Vein endothelial cell (primary cell): ENCODE measurements at places on chromosomes 11 and 22. TPM values are rescaled to one million over a fixed set of nuclear protein-coding genes. Genes with fewer than 3 reads are reported as not detected.

The SCUBE2 gene
- 0.38 and 0.65 TPM in 2 replicates for total RNA-seq

The KRTAP5-2 gene
- total RNA-seq, result not detected in 2 replicates

The VWCE gene
- total RNA-seq, result 4.6 and 9.8 TPM in 2 replicates

The IL18 gene
- 0.19 TPM in 1 of 2 replicates, not detected in the other for total RNA-seq

The USP2 gene
- 0.29 TPM in 1 of 2 replicates, not detected in the other for total RNA-seq

The HTATIP2 gene
- 44.4 and 49.4 TPM in 2 replicates for total RNA-seq

The MPZL2 gene
- total RNA-seq, result 25.8 and 42.1 TPM in 2 replicates

The C22orf42 gene
- total RNA-seq, result not detected in 2 replicates

The ZNF214 gene
- total RNA-seq, result 0.76 and 0.98 TPM in 2 replicates

The CCDC157 gene
- 1.8 and 4.2 TPM in 2 replicates for total RNA-seq

The NXPE2 gene
- not detected in 2 replicates for total RNA-seq

The OR8G1 gene
- total RNA-seq, result not detected in 2 replicates

The NUDT8 gene
- 5.2 and 10.6 TPM in 2 replicates for total RNA-seq

The ANKRD13D gene
- 25.5 and 38.4 TPM in 2 replicates for total RNA-seq

The ISX gene
- total RNA-seq, result not detected in 2 replicates

The FAM181B gene
- total RNA-seq, result under 0.01 TPM in 2 replicates

The ARHGAP20 gene
- total RNA-seq, result 0.98 and 2.7 TPM in 2 replicates

The RAPSN gene
- total RNA-seq, result 0.29 and 0.33 TPM in 2 replicates

The RTN4R gene
- total RNA-seq, result 0.65 and 0.76 TPM in 2 replicates

The CPSF7 gene
- total RNA-seq, result 29.7 and 34.6 TPM in 2 replicates

The SCGB1C1 gene
- not detected in 2 replicates for total RNA-seq

The KCTD14 gene
- 0.48 and 1.3 TPM in 2 replicates for total RNA-seq

The IGSF22 gene
- not detected in 2 replicates for total RNA-seq

The SLC22A6 gene
- total RNA-seq, result not detected in 2 replicates

The RAG1 gene
- 1.9 and 2.0 TPM in 2 replicates for total RNA-seq

The OSBPL5 gene
- total RNA-seq, result 34.4 and 44.7 TPM in 2 replicates

The MRGPRX4 gene
- total RNA-seq, result not detected in 2 replicates

The OPCML gene
- not detected in 2 replicates for total RNA-seq

The OR52R1 gene
- total RNA-seq, result not detected in 2 replicates

The PHLDA2 gene
- total RNA-seq, result 7.2 and 8.8 TPM in 2 replicates

The SOX10 gene
- not detected in 2 replicates for total RNA-seq

The RFPL1 gene
- not detected in 2 replicates for total RNA-seq

The LRFN4 gene
- total RNA-seq, result 33.6 and 34.3 TPM in 2 replicates

The STARD10 gene
- total RNA-seq, result 20.7 and 41.2 TPM in 2 replicates

The OR52B6 gene
- not detected in 2 replicates for total RNA-seq

The APLNR gene
- 0.48 TPM in 1 of 2 replicates, not detected in the other for total RNA-seq

The MRGPRX3 gene
- total RNA-seq, result not detected in 2 replicates

The PATE4 gene
- not detected in 2 replicates for total RNA-seq

The PNPLA5 gene
- not detected in 2 replicates for total RNA-seq

The YPEL4 gene
- total RNA-seq, result under 0.01 and 0.29 TPM in 2 replicates

The LMNTD2 gene
- 1.9 and 2.6 TPM in 2 replicates for total RNA-seq

The TIMP3 gene
- 20.5 and 20.6 TPM in 2 replicates for total RNA-seq

The OR51Q1 gene
- total RNA-seq, result not detected in 2 replicates

The TRPC6 gene
- total RNA-seq, result under 0.01 and 0.10 TPM in 2 replicates
